ENCODE measurements at places on chromosomes 1 and 21.

DNA sequence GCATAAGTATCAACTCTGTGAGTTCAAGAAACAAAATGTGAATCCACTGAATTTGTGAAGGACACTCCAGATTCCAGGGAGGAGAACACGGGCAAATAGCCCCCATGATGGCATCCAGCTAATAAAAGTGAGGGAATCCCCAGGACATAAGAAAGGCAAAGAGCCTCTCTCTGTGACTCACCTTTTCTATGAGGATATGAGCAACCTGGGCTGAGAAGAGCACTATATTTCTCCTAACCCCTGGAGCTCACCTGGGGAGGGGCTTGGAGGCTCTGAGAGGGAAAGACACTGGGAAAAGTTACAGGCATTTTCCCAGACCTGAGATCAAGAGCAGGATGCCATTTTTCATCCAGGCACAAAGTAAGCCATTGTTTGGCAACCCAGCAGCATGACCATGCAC, 1298.8 kb downstream of the PLA2G4A start:
- no peak for DNase-seq

DNA sequence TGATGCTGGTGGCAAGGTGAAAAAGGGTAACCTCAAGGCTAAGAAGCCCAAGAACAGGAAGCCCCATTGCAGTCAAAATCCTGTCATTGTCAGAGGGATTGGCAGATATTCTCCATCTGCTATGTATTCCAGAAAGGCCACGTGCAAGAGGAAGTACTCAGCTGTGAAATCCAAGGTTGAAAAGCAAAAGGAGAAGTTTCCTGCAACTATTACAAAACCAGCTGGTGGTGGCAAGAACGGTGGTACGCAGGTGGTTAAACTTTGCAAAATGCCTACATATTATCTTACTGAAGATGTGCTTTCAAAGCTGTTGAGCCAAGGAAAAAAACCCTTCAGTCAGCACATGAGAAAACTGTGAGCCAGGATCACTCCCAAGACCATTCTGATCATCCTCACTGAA, 13.7 kb upstream of the VPS45 start:
- DNase-seq, result no peak

DNA sequence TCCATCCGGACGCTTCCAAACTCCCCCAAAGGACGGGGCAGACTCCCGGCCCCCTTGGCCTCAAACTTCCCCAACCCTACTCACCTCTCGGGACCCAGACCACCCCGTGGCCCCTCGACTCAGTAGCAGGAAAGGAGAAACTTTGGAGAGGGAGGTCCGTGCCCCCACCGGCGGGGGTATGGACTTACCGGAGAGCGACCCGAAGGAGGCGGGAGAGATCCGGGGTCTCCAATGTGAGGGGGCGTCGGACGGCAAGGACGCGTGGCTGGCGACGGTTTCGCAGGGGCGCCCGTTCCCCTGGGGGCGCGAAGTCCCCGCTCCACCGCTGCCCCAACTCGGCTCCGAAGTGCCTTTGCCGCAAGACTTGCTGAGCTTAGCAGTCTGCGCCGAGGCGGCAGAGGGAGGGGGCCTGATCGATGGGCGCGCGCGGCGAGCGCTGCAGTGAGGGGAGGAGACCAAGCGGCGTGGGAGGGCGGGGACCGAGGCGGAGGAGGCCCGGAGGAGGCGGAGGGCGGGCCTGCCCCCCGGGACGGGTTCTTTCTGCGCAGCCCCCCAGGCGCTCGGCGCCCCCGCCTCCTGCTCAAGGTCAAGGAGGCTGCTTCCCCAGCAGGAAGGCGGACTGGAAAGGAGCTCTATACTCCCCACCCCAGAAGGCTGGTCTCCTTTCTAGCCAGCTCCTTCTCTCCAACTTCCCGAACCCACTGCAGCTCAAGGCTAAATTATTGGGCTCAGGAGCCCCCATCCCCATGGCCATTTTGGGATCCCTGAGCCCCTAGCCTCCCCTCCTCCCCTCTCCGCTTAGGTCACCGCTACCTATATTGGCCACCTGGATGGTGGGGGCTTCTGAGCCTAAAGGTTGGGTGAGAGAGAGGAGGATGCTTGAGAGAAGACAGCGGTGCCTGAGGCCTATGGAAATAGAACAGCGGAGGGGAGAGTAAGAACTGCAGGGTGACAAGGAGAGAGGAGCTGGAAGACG, at the start of gene SYT2:
Gene SYT2, minus strand, starts transcription at position 385 of the 976 bp plus-strand sequence. CDS start 104,682 bp downstream, outside the sequence.
- no peak for DNase-seq

- no peak for DNase-seq
Observed at GRCh38 chr1:19476450-19477190, 8.7 kb downstream of the CAPZB start.
